ENCODE measurements at places on chromosomes 7 and 10.

DNA sequence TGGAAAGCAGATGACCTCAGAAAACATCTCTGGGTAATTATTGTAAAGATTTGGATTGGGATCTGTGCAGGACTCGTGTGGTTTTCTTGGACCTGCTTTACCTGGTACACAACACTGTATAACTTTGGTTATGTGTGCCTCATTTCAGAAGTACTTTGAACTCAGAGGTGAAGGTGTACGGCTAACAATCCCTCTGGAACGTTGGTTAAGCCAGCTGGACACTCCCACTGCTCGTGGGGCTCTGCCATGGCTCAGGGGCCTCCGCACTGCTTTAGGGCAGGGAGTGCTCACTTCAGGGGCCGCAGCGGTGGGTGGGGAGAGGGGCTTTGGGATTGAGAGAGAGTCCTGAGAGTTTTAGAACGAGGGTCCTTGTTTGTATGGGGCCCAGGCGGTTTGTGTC is 13.5 kb downstream of the DYNC2I1 start:
- no peak for DNase-seq

DNA sequence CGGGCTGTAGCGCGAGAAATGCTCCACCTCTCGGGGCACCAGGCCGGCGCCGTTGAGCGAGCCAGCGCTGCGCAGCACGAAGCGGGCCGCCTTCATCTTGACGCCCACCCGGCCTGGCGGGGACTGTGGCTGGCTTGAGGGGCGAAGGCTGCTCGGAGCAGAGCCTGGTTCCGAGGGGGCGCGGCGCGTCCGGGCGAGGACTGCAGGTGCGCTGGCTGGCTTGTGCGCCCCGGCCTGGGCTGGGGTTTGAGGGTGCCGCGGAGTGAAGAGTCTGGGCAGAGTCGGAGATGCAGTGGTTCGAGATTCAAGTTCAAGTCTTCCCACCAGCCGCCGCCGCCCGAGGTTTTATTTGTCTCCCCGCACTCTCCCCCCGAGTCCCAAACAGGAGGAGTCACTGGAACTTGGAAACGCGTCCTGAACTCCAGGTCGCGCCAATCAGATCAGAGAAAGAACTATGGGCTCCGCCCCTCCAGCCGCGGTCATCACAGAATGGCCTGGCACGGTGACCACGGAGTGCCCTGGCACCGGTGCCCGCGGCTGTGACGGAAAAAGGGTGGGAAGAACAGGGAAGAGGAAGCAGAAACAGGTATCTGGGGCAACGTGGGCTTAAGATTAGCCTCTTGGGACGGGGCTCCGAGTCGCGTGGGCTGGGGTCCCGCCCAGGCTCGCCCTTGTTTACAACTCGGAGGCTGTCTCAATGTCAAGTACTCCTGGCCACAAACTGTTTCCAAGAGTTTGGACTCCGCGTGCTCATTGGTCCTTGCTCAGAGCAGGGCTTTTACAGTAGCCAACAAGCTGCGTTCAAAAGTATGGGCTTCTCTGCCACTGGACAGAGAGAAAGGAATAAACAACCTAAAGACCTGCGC is at the start of gene PDK4:
Gene PDK4, minus strand, starts transcription at position 319 of the 866 bp plus-strand sequence. Its CDS starts 223 bp downstream, at position 96.
- DNase-seq = no peak

GRCh38 chr10:74981831-74982633 is 129.4 kb upstream of the SAMD8 start:
- no peak for DNase-seq

DNA sequence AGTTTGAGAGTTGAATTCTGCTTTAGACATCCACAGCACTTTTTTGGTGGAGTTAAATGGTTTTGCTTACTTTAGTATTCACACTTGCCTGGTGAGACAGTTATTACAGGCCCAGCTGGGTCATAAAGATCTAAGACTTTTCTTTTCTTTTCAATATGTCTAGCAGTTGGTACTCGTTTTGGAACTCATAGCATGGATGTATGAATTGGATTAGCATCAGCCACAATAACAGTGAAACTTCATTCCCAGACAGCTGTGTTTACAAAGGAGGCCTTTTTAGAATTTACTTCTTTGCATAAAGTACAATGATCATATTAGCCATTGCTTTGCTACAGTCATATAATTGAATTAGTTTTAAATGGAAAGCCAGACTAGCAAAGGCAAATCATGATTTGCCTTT is 168.4 kb upstream of the DKK1 start:
- no peak for DNase-seq

GRCh38 chr7:6271694-6272440 is 557 bp downstream of the CYTH3 start:
- DNase-seq = no peak
